Activated CD8-positive, alpha-beta memory T cell treated with anti-CD3 and anti-CD28 coated beads, Interleukin-2, amount 50 U/mL, for 48 hours (primary cell): ENCODE measurements at places on chromosomes 13 and 19.

DNA sequence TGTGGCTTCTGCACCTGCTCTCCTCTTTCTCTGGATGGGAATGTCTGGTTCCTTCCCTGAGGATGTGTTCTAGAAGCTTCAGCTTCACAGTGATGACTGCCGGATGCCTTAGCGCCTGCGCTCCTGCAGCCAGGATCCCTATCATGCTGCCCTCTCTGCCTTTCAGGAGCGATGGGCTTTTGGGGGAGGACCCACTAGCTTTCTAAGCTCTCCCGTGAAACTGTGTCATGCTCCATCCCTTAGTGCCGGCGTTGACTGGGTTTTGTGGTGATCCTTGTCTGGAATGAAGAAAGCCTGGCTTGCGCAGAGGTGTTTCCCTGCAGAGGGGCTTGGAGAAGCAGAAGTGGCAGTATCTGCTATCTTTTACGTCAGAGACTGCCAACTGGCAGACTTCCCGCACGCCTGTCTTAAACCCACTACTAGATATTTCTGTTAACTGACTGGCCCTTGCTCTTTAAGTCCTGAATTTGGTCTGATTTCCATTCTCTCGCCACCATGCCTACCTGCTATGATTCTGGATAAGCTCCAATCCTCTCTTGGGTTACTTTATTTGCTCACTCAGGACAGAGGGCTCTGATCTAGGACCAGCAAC is 3.8 kb upstream of the KMT2B start:
- DNase-seq = peak; percentile 62

DNA sequence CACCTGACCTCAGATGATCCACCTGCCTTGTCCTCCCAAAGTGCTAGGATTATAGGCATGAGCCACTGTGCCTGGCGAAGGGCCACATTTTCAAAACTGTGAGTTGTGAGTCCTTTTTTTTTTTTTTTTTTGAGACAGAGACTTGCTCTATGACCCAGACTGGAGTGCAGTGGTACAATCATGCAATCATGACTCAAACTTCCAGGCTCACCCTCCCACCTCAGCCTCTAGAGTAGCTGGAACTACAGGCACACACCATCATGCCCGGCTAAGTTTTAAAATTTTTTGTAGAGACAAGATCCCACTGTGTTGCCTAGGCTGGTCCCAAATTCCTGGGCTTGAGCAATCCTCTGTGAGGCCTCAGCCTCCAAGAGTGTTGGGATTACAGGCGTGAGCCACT is 3.8 kb upstream of the MYPOP start:
- no peak for DNase-seq

DNA sequence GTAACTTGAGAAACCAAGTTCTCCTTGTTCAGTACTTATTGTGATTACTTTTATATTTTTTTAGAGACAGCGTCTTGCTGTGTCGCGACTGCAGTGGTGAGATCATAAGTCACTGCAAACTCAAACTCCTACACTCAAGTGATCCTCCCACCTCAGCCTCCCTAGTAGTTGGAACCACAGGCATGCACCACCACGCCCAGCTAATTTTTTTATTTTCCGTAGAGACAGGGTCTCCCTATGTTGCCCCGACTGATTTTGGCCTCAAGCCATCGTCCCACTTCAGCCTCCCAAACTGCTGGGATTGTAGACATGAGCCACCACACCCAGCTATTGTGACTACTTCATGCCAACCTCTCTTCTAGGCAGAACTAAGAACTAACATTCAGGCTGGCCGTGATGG is 8.3 kb downstream of the C19orf53 start:
- no peak for DNase-seq

GRCh38 chr19:16068696-16069259 is 7.5 kb upstream of the TPM4 start:
- DNase-seq = no peak

DNA sequence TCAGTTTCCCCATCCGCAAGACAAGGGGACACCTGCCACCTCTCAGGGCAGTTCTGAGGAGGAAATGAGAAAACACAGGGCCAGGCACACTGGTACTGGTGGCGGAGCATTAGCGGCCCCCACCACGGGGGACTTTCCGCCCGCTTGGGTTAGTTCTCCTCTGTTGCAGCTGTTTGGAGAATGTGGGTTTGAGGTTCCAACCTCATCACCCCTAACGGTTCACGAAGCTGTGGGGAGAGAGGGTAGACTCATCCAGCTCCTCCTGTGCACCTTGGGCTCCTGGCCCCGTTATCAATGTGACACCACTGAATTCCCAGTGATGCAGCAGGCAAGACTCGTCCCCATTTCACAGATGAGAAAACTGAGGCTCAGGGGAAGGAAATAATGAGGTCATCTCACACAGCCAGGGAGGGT is 10.3 kb downstream of the PTPRS start:
- DNase-seq = no peak

DNA sequence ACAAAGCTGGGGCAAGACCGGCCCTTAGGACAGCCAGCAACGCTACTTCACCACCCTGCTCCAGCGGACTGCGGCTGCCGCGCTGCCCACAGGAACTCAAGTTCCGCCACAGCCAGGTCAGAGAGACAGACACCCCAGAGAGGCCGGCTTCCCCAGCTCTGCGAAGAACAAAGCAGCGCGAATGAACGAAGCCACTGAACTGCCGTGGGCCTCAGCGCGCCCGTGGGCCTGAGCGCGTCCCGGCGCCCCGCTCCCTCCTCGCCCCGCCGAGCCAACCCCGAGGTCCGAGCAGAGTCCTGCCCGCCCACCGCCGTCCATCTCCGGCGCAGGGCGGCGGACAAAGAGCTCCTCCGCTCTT is 158.4 kb downstream of the RNF17 start:
- DNase-seq = peak; percentile 71

GRCh38 chr19:45424191-45425058 is 708 bp upstream of the ERCC1 start:
- peak; percentile 80 for DNase-seq

DNA sequence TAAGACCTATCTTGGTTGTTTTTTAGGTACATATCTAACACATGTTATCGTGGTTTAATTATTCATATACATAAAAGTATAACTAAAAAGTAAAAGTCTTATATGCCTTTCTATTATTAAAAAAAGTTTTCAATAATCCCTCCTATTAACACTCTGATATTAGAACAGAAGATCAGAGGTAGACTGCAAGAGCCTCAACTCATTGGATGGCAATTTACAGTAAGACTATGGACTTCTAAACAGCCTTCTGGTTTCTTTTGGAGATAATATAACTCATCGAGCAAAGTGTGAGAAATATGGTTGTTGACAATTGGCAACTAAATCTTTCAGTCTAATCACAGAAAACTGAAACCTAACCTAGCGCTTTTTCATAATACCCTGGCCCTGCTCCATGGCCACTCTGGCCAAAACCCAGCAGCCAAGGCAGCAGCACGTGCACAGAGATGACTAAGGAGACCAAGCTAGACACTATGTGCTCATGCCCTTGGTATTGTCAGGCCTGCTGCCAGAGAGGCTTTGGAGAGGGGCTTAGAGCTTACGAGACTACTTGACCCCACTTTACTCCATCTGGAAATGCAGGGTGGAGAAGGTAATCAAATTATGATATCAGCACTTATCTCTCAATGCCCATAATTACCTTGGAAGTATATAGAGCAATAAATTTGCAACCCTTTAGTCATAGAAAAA is 40.6 kb upstream of the EEF1AKMT1 start:
- no peak for DNase-seq

DNA sequence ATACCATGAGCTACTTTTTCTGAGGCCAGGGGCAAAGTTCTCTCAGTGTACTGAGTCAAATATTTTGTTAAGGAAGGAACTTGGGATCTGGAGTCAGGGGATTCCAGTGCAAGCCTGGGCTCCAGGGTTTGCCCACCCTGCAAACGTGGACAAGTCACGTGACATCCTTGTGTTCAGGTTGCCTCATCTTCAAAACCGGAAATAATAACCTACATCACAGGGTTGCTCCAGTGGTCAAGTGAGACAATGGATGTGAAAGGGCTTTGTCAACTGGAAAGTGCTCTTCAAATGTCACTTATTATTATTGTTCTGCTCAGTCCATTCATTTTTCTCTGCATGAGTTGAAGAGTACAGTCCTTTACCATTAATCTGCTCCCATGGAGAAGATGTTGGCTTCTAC is 414.9 kb downstream of the COG6 start:
- DNase-seq = no peak

DNA sequence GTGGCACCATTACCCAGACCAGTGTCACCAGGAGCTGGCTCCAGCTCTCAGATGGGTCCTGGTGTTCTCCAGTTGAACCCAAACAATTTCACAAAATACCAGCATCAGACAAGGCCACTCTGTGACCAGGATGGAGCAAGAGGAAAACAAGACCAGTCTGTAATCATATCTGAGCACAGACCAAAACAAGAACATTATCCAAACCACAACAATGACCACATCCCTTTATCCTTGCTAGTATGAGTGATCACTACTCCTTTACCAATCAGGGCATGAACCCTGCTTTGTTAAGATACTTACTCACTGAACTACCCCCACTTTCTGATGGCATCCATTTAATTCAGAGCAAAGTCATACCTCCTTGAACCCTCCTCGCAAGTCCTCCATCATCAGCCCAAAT is 145.9 kb downstream of the NUFIP1 start:
- DNase-seq = no peak

GRCh38 chr19:55165952-55166529 is 372 bp downstream of the DNAAF3 start:
- DNase-seq = peak; percentile 77

DNA sequence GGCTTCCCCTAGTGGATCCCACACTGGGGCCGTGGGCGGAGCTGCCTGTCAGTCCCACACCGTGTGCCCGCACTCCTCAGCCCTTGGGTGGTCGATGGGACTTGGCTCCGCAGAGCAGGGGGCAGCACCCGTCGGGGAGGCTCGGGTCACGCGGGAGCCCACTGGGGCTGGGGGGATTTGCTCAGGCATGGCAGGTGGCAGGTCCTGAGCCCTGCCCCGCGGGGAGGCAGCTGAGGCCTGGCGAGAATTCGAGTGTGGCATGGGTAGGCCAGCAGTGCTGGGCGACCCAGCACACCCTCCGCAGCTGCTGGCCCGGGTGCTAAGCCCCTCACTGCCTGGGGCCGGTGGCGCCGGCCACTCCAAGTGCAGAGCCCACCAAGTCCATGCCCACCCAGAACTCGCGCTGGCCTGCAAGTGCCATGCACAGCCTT is 481.7 kb upstream of the PRR20A start:
- DNase-seq = no peak

DNA sequence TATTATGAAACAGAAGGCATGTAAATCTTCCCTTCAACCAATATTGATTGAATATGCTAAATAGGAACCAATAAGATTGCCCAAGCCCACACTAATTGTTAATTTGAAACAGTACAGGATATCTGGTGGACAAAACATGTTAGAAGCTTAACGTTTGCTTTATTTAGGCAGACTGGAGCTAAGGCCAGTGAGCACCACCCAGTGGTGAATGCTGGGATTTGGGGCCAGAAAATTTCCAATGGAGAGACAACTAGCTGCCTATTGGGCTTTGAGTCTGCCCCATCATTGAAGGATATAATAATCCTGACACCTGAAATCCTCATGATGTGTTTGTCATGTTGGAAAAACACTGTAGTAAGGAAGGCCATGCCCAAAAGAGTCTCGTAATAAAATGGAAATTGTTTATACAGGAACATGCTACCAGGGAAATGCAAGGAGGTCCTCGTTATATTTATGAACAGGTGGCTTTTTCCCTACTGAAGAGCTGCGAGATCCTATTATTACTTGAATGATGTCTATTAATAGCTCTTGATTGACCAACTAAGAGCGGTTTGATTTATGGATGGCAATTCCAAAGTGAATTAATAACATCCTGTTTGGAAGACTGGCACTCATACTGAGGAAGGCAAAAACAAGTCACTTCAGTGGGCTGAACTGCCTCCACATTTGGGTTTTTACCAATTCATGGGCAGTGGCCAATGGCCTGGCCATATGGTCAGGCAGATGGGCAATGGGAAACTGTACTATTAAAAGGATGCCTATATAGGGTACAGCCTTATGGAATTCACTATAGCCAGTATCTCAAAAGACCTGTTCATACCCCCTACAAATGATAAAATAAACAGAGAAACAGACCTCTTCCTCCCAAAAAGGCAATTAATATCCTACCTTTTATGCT is 8.7 kb downstream of the SIGLECL1 start:
- DNase-seq = peak; percentile 68

DNA sequence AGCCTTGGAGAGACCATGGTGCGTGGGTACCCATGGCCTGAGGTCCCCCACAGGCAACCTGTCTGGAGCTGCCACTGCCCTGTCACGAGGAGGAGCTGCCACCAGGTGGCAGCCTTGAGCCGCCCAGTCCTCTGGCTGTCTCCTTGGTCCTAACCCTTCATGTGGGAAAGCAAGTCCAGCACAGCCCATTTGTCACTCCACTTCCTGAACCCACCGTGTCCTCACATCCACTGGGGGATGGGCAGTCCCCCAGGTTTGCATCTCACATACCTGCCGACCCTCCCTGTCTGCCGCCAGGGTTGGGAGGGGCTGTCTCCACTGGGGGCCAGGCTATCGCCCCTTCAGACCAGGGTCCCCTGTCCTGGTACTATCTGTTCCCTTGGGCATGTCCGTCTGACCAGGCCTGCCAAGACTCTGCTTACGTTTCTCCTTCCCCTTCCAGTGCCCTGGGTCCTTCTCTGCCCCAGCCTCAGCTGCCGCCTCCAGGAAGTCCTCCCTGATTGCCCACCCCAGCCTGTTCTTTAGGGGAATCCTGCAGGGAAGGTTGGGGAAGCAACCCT is 4.5 kb downstream of the FAM174C start:
- DNase-seq = peak; percentile 93

- DNase-seq = no peak
Observed at GRCh38 chr13:113283904-113284303, 13.1 kb upstream of the LAMP1 start.

GRCh38 chr19:27635401-27635800 is 1577.5 kb downstream of the UQCRFS1 start:
- DNase-seq = no peak
